Activated gamma-delta T cell treated with anti-CD3 and anti-CD28 coated beads, Interleukin-2, amount 50 U/mL, for 16 hours (primary cell): ENCODE measurements at places on chromosomes 7 and 10.

- DNase-seq, result no peak
Measured at GRCh38 chr7:42522227-42522991, 285.4 kb upstream of the GLI3 start.

GRCh38 chr7:114851406-114852061, 70.4 kb upstream of the MDFIC start:
- no peak for DNase-seq

GRCh38 chr10:600234-600633, 89.2 kb downstream of the DIP2C start:
- DNase-seq, result no peak

- no peak for DNase-seq
Measured at GRCh38 chr7:30396389-30396788, 82.2 kb downstream of the NOD1 start.

- DNase-seq, result no peak
Measured at GRCh38 chr10:112875476-112876267, 74.4 kb upstream of the TCF7L2 start.

DNA sequence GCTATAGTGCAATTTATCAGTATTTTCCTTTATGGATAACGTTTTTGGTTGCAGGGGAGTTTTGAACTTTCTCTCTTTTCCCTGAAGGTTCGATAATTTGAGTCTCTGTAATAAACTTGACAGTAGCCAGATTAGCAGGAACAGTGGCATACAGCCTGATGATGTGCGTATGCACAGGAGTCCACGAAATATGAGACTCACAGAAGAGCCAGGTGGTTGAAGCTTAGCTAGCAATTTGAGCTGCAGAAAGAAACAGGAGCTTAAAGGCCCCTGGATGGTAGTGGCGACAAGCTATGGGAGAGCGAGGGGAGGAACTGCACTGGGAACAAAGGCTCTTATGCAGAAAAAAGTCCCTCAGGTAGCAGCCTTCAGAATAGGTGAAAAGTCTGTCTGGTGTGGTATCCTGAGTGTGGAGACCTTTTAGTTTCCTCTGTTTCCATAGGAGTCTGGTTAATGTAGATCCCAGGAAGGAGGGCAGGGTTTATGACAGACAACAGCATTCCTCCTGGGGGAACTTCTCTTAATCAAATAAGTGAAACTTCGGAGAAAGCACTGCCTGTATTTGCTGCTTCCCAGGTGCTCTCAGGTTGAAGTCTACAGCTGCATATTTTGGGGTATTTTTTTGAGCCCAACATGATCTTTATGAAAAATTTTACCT, 32.7 kb downstream of the FANK1 start:
- DNase-seq, result no peak

- DNase-seq, result no peak
Measured at GRCh38 chr10:52226197-52226847, 87.8 kb upstream of the DKK1 start.

- no peak for DNase-seq
Measured at GRCh38 chr7:2313450-2314208, 612 bp downstream of the SNX8 start.

DNA sequence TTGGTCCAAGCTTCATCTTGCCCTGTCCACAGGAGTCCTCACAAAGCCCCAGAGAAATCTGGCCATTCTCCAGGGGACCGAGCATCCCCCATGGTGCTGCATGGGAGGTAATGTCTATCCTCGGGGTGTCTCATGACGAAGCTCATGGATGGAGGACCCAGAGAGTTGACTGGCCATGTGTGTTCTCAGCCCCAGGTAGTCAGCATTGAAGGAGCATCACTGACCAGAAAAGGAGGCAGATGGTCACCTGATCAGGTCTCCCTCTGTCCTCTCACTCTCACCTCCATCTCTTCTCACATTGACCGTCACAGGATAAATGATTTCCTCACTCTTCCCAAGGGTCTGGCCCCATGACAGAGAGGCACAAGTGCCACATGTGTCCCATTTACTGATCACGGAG, 33.4 kb upstream of the GDF10 start:
- DNase-seq, result no peak

DNA sequence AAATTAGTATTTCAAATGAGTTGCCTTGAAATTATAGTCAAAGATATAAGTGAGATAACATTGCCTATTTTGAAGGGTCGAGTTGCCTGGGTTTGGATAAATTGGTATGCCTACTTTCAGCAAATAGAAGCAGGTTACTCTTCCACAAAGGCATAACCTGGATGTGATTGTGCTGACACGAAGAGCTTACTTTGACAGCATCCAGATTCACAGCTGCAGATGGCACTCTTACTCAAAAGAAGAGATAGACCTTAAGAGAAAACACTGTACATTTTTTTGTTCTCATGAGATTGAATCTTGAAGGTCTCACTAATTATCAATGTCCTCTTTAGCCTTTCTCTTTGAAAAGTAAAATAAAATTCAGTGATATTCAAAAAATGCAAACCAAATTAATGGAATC, 1338.7 kb downstream of the REEP3 start:
- no peak for DNase-seq

GRCh38 chr10:69639291-69640195, 9.5 kb downstream of the FAM241B start:
- peak; percentile 55 for DNase-seq

- DNase-seq, result no peak
Measured at GRCh38 chr7:141974831-141975230, 1.3 kb upstream of the TAS2R38 start.

DNA sequence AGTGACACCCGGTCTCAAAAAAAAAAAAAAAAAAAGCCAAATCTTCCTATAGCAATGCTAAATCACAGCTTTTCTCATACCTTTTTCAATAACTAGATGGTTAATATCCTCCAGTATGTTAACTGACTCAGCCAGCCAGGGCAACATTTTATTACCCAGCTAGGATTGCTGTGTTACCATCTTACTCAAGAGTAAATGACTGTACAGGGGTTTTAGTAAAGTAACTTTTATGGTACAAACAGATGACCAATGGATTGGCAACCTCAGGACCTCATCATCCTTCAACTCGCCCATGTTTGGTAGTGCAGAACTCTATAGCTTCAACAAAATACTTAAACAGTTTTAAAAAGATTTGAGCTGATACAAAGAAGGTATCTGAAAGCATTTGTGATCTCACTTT, 59.5 kb downstream of the HBP1 start:
- DNase-seq, result no peak

DNA sequence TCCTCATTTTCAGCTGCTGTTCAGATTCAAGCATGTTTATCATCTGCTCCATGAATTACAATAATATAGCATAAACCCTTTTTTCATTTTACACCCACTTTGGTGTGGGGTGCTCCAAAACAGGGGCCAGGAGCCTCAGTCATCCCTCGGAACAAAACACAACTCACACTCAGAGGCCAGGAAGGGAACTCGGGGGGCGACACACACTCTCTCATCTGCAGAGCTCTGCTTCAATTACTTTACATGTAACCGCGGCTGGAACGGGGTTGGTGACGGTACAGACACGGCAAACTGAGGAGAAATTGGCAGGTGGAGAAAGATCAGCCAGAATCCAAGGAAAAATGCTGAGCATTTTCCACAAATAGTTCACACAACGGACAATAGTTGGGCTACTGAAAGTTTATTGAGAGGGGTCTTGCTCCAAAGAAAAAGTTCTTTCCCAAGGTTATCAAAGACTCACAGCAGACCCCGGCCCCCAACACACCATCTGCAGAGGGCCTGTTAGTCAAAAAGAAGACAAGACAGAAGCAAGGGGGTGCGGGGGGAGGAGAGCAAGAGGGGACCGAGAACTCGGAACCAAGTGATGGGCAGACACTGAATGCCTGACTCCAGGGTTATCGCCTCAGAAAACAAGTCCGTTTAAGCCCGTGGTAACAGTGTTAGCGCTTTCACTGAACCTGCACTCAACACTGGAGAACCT, 20.5 kb downstream of the DIP2C start:
- no peak for DNase-seq

GRCh38 chr10:101230183-101230917, 1.1 kb upstream of the LBX1 start:
- no peak for DNase-seq

DNA sequence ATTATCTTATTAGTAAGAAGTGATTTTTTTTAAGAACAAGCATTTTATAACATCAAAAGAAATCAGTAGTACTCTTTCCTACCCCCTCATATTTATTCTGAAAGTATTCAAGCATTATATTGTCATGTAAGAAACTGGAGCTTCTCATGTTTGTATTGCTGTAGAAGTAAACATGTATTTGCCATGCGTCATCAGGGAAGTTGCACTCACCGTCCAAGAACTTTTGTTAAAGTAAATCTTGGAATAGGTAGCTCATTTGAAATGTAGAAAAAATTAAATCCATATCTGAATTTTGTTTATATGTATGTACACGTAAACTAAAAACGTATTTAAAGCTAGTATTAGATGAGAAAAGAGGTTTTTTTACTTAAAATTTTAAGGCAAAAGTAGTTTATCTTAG, 96.8 kb downstream of the PTEN start:
- no peak for DNase-seq

GRCh38 chr7:37942934-37943610, 22.6 kb downstream of the EPDR1 start:
- DNase-seq, result no peak

GRCh38 chr7:156650042-156650441, 9.5 kb downstream of the RNF32 start:
- DNase-seq, result no peak

DNA sequence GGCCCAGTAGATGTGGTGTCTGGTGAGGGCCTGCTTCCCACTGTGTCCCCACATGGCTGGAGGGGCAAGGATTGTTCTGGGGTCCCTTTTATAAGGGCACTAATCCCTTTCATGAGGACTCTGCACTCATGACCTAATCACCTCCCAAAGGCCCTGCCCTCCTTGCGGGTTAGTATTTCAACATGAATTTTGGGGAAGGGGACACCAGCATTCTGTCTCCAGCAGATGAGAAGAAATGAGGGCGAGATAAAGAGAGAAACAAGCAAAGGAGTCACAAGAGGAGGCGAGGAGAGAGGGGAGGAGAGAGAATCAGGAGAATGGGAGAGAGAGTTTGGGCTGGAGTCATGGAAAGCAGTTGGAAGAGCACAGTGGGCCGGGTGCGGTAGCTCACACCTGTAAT, 83.7 kb downstream of the C10orf105 start:
- no peak for DNase-seq

- DNase-seq, result no peak
Measured at GRCh38 chr7:143938379-143939243, 3.6 kb downstream of the OR2F2 start.

GRCh38 chr10:79007421-79008319, 61.1 kb upstream of the ZMIZ1 start:
- DNase-seq, result no peak

DNA sequence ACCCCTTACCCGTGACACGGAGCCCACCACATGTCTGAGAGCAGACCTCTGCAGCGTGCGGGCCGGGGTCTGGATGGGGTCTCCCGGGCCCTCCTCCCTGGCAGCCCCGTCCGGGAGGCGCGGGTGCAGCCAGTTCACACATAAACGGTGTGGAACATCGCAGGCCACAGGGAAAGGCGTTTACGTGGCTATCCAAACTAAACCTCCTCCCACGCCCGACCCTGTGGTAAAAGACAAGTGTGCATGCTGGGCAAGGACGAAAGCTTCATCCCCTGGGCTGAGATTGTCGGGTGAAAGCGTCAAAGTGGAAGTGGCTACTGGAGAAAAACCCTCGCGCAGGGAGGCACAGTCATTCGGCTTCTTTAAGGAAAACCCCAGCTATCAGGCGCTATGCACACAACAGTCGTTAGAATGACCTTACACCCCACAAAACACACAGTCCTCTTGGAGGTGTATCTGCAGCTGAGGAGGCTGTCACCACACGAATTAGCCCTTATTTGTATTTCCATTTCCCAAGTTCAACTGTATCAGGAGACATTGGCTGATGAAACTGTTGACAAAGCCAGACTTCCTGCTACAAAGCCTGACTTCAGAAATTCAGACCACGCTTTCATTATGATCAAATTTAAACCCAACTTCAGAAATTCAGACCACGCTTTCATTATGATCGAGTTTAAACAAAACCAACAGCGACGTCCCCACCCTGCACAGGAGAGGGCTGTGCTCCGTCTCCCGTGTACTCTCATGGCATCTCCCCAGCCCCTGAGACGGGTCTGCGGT, 15.3 kb downstream of the GPER1 start:
- DNase-seq, result no peak

DNA sequence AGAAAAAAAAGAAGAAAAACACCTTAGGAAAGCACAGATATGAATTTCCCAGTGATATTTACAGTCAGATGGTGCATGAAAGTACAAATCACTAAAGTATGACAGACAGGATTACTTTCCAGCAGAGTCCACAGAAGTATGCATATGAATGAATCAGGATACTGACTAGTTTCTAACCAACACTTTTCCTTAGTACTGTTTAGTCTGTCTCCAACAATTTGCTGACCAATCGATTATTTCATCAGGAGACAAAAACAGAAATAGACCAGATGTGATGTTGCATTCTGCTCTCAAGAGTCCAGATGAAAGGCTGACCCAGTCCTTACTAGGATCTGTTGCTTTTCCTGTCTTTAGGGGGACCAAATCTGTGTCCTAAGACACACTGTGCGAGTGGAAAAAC, 14.6 kb downstream of the SLC35B4 start:
- DNase-seq, result no peak

GRCh38 chr7:97480772-97481390, 251.0 kb upstream of the TAC1 start:
- no peak for DNase-seq

GRCh38 chr7:133860628-133861335, 266.4 kb upstream of the LRGUK start:
- no peak for DNase-seq

DNA sequence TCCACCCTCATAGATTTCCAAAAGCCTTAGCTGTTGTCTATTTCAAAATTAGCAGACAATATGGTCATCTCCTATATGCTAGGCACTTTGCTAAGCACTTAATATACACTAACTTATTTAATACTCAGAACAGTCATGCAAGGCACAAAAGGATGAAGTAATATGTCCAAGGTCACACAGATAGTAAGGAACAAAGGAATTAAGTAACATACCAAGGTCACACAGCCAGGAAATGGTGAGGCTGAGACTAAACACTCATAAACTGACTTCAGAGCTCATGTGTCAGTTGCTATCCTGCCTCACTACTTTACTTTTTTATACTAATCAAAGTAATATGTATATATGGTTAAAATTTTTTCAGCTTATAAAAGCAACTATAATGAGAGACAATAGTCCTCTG, 23.6 kb upstream of the HIBADH start:
- no peak for DNase-seq

DNA sequence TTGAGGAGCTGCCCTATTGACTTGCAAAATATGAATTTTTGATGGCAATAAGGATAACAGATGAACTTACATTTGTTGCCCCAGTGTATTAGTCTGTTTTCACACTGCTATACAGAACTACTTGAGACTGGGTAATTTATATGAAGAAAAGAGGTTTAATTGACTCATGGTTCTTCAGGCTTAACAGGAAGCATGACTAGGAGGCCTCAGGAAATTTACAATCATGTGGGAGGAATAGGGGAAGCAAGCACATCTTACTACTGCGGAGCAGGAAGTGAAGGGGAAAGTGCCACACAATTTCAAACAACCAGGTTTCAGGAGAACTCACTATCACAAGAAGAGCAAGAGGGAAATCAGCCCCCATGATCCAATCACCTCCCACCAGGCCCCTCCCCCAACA, 57.9 kb downstream of the ZNF22 start:
- no peak for DNase-seq
